ENCODE measurements at places on chromosomes 11 and 22.

DNA sequence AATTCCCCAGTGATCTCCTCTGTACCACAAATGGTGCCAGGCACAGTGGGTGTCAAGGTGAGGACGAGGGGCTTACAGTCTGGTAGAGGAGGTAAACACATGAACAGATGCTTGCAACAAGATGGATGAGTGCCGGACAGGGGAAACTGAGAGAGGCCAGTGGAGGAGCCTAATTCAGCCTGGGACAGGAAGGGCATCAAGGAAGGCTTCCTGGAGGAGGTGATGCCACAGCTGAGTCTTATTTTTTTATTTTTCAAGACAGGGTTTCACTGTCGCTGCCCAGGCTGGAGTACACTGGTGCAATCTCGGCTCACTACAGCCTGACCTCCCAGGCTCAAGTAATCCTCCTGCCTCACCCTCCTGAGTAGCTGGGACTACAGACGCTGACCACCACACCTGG, 18.8 kb upstream of the NEFH start:
- DNase-seq = no peak

- DNase-seq = no peak
These were observed 54.5 kb upstream of the MPEG1 start for GRCh38 chr11:59267196-59267595.

- no peak for DNase-seq
These were observed 62.6 kb downstream of the CD6 start for GRCh38 chr11:61034111-61034510.

DNA sequence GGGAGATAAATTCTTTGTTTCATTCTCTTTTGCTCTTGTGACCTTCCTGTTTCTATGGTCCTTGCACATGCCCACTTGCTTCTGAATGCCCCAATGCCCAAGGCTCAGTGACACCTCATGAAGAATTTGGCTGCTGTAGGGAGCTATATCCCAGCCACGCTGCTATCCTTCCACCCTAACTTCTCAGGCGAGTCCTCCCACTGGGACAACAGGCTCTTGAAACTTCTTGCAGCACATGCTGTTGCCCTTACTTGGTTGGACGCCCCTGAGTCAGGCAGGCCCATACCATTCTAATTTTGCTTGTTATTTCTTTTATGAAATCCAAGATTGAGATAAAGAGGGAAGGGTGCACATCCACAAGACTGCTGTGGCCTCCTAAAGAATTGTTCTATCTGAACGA, 57.6 kb upstream of the BLID start:
- DNase-seq = no peak

- DNase-seq = no peak
These were observed 18.0 kb downstream of the PAAF1 start for GRCh38 chr11:73894725-73895335.

- DNase-seq = no peak
These were observed 184.9 kb downstream of the TENM4 start for GRCh38 chr11:79255965-79256364.
